Bone marrow (tissue), 2 donors: ENCODE measurements at places on chromosomes 16 and 17.

GRCh38 chr17:75602644-75603043 is 15.0 kb downstream of the MYO15B start:
- no peak for DNase-seq

GRCh38 chr16:10959161-10959560 is 14.8 kb downstream of the CLEC16A start:
- no peak for DNase-seq

DNA sequence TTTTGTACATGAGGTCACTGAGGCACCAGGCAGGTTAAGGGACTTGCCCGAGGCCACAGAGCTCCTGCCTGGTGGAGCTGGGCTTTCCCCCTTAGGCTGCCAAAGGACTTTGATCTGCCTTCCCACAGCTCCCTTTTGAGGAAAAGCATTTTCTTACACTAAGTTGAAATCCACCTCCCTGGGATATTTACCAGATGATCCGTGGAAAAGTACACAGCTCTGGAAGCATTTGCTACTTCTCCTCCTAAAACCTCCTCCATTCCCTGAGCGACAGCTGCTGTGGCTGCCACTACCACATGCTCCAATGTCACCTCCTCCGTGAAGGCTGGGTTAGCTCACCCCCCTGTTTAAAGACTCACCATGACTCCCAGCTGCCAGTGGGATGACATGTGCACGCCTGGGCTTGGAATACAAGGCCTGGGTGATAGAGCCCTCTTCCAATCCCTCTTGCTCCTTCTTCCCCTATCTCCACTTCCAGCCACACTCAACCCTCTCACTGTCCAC is 1.2 kb upstream of the MPRIP start:
- DNase-seq: no peak

- no peak for DNase-seq
These were observed 24.1 kb downstream of the PRKCA start for GRCh38 chr17:66326476-66327047.

DNA sequence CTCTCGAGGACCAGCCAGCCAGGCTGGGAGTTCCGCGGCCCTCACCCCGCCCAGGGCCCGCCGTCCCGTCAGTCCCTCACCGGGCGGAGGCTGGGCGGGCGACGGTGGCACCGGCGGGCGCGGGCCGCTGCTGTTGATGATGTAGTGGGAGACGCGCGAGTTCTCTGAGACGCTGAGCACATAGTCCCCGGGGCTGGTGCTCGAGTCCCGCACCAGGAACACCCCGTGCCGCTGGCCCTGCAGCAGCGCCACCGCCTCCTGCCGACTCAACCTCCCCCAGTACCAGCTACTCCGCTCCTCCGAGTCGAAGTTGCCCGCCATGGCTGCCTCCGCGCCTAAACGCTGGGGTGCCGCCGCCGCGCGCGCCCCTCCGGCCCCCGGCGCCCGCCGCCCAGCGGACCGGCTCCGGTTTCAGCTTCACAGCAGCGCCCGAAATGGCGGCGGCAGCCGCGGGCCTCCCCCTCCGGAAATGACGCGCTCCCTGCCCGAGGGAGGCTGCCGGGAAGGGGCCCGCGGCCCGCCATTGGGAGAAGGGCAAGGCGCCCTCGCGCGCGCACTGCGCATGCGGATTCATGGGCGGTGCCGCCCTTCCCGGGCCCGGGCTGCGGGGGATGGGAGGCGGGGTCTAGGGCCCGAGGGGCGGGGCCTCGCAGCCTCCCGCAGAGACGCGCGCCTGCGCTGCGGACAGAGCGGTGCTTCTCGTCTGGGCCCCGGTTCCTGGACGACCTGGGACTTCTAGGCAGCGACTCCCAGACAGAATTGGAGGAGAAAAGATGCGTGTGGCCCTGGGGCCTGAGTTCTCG is at the start of gene CRK:
CRK (minus strand) TSS at position 436 of the 803 bp plus-strand sequence; CDS start at position 321, 115 bp downstream.
- DNase-seq: peak; percentile 89

GRCh38 chr16:56997264-56997663 is 7.9 kb downstream of the NLRC5 start:
- DNase-seq: no peak

GRCh38 chr17:3532106-3532858 is 25.3 kb downstream of the TRPV3 start:
- no peak for DNase-seq

DNA sequence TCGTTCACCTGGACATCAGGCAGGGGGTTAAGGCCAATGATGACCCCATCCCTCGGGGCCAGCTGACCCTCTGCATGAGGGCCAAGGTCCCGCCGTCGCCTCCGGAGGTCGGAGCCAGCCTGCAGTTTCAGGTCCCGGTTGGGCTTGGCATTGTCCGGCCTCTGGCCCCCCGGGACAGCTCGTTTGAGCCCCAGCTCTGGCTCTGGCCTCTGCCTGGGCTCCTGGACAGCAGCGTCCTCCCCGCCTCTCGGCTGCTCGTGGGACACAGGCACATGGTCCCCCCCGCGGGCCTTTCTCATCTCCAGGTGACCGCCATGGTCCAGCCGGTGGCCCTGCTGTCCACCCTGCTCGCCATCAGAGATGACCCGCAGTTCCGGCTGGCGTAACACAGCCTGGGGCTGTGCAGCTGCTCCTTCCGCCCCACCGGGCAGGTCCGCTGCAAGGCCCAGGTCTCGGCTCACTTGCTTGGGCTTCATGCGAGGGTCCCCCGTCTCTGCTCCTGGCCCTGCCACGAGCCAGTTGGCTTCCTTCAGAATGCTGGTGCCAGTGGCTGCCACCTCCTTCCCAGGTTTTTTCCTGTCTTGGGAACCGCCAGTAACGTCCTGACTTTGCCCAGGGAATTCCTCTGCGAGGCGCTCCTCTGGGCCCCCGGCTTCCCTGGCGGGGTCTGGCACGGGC is 6.7 kb downstream of the NDUFAF8 start:
- no peak for DNase-seq

GRCh38 chr17:67258821-67259468 is 13.9 kb upstream of the HELZ start:
- no peak for DNase-seq

DNA sequence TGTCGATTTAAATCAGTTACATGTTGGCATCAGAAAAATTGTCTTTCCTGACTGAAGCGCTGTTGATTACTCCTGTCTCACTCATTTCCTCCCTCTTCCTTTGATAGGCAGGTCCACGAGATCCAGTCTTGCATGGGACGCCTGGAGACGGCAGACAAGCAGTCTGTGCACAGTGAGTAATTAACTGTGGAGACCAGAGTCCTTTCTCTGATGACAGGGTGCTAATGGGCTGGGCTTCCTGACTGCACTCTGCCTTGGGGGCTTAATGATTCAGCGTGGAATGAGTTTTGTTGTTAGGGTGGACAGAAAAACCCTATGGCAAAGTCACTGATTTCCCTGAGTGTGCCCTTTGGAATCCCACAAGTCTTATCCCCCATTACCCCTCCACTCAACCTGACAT is 6.5 kb downstream of the GOSR2 start:
- DNase-seq: no peak

GRCh38 chr16:76854234-76854633 is 336.8 kb upstream of the MON1B start:
- no peak for DNase-seq

GRCh38 chr17:35433075-35433894 is 985 bp upstream of the SLFN12 start:
- DNase-seq: peak; percentile 61

DNA sequence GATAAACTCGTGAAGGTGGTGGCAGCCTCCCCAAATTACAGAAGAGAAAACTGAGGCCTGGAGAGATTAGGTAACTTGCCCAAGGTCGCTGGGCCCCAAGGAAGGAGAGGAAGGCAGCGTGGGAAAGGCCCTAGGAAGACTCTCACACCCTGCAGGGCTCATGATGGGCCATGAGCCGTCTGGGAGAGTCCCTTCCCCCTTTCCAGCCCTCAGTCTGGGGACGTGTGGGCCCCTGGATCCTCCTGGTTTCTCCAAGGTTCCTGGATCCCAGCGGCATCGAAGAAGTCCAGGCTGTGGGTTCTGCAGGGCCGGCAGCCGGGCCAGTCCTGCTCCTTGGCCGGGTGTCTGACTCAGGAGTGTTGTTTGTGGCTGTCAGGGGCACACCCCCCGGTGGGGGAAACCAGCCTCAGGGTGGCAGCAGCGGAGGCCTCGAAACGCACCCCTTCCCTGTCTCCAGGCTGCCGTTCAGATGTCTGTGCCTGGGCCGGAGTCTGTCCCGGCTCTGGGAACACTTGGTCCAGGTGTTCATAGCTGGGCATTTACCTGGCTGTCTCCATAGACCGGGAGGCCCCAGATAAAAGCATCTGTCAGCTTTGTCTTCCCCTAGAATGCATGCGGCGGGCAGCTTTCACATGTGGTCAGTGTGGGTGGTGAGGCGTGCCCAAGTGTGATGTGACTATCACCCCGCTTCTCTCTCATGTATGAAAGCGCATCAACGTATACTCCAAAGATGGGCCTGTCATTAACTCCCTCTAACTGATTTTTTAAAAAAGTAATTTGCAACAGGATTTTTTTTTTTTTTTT is 3.7 kb upstream of the RAP1GAP2 start:
- no peak for DNase-seq

GRCh38 chr17:62966426-62967204 is 580 bp downstream of the TANC2 start:
- DNase-seq: no peak

DNA sequence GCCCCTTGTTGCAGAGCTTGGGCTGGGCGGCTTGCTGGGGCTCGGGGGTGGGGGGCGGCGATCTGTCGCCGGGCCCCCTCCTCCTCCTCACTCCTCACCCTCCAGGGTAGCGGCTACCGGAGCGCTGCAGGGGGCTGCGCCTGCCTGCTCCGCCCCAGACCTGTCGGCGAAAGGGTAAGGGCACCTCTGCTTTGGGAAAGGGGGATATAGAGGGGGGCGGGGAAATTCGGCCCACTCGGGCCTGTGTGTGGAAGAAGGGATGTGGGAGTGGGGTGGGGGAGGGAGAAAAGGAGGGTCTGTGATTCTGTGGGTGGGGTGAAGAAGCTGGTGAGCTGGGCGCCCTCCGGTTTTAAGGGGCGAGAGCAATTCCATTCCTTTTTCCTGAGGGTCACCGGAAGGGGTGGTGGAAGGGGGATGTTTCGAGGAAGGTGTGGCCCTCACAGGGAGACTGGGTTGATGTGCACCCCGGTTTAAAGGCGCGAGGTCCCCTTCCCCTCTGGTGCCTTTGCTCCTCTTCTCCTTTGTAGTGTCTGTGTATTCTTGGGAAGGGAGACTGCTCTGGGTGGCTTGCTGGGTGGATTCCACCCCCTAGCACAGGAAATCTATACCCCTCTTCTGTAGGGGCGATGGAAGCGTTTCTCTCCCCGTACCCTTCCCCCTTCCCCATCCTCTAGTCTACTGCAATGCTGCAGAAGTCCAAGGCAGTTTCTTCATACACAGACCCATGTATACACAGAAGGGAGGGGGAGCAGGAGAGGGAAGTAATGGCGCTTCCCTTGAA is 878 bp downstream of the TAOK1 start:
- no peak for DNase-seq

DNA sequence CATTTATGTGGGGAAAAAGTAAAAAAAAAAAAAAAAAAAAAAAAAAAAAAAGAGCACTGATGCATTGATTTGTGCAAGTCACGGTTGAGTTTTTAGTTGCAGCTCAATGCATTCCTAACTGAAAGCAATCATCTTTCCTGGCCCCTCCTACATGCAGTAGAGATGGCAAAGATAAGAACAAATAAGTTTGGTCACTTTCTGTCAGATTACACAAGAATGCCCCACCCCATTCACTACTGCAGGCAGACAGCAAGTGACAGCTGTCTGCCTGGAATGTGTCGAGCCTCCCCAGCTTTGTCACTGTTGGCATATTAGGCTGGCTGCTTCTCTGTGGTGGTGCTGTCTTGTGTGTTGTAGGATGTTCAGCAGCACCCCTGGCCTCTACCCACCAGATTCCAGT is 243.5 kb downstream of the FOXL1 start:
- no peak for DNase-seq

DNA sequence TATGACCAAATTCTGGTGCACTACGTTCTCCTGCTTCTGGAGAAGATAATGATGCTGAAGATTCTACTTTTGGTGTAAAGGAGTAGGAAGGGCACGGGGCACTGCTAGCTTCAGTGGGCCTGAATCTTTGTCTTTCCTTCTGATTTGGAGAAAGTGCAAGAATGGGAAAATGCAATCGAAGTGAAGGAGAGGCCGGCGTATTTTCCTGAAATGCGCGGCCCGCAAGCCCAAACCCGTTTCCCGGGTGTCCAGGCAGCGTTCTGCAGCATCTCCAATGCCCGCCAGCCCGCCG is 372 bp upstream of the NDE1 start:
- no peak for DNase-seq

GRCh38 chr16:1175566-1176279 is 22.8 kb downstream of the CACNA1H start:
- no peak for DNase-seq

GRCh38 chr17:38798614-38799500 is 499 bp downstream of the PIP4K2B start:
- no peak for DNase-seq

- DNase-seq: no peak
These were observed 1.1 kb upstream of the NDUFAB1 start for GRCh38 chr16:23597003-23597756.

GRCh38 chr16:85573696-85574641 is 39.2 kb upstream of the GSE1 start:
- no peak for DNase-seq

- no peak for DNase-seq
These were observed 873 bp downstream of the SETD1A start for GRCh38 chr16:30958175-30959079.

DNA sequence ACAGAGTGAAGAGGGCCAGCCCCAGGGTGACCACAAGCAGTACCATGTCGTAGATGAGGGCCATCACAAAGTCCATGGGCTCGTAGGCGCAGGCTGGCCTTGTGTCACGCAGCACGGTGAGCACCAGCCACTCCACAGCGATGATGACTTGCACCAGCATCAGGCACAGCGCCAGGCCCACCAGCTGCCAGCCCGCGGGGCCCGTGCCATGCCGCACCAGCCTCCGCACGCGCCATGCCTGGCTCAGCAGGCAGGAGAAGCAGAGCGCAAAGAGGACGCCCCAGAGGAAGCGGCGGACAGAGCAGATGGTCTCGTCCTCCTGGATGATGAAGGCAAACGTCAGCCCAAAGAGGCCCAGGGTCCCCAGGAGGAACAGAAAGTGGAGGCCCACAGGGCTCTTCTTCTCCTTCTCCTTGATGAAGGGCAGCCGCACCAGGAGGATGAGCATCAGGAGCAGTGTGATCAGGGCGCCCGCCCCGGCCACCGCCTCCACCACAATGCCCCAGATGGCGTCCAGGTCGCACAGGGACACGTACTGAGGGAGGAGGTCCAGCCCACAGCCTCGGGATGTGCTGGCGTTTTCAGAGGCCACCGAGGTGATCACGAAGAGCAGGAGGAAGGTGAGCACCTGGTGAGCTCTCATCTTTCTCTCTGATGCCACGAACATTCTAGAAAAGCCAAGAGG is 12.3 kb downstream of the GPRC5B start:
- DNase-seq: no peak
